ENCODE measurements at places on chromosomes 4 and X. TPM values are rescaled to one million over a fixed set of nuclear protein-coding genes. Genes with fewer than 3 reads are reported as not detected.

DNA sequence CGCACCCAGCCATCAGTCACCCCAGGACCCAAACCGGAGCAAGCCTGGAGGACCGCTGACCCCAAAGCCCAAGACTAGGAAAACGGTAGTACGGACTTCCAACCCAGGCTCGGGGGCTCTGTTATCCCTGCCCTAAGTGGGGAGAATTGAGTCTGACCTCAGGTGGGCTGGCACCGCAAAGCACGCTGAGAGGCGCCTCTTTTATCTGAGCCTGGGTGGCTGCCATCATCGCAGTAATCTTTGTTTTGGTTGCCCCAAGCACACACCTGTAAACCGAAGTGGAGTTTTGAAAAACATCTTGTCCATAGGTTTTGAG is 894 bp upstream of the SH3RF1 start:
- H3K36me3 ChIP-seq, result peaks cover 22% of the 10 kb centered on the region
- no peaks in the 10 kb centered on the region for H3K27me3 ChIP-seq
- DNase-seq, result no peak
- peak overlapping the region; percentile 84 for H3K27ac ChIP-seq
- peaks cover 34% of the 10 kb centered on the region for H3K4me1 ChIP-seq

DNA sequence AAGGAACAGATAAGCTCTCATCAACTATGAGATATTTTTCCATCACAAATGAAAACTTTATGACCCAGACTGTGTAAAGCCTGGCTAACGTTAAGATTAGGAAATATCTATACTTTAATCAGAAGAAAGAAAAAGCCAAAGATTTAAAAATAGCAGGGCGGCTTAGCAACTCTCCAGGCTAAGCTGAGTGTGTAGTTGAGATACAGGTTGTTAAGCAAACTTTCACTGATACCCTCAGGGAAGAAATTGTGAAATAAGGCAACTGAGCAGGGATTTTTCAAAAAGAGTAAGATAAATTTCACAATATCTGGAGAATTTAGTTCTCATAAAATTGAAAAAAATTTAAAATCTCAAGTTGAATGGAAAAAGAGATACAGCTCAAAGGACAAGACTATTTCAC is 382.0 kb downstream of the RAPGEF2 start:
- no peaks in the 10 kb centered on the region for H3K36me3 ChIP-seq
- peaks cover 3% of the 10 kb centered on the region for H3K4me1 ChIP-seq
- peaks cover 2% of the 10 kb centered on the region for H3K27me3 ChIP-seq
- no peak for DNase-seq
- no peak overlapping the region for H3K4me3 ChIP-seq
- no peak overlapping the region for H3K27ac ChIP-seq

DNA sequence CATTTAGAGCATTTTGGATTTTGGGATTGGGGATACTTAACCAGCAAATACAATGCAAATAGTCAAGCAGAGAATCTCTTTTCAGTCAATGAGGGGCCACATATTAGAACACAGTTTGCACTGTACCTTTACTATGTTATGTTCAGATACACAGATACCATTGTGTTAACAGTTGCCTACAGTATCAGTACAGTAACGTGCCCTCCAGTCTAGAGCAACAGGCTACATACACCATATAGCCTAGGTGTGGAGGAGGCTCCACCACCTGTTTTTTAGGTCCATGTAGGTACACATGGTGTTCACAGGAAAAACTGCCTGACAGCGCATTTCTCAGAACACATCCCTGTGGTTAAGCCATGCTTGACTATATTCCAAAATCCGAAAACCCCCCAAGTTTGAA is 9.1 kb downstream of the GRPEL1 start:
- no peaks in the 10 kb centered on the region for H3K27me3 ChIP-seq
- no peak overlapping the region for H3K4me3 ChIP-seq
- peaks cover 70% of the 10 kb centered on the region for H3K36me3 ChIP-seq
- H3K4me1 ChIP-seq, result peaks cover 5% of the 10 kb centered on the region
- no peak for DNase-seq

The ZFP42 gene
- total RNA-seq, result not detected
